ENCODE measurements at places on chromosomes 5 and 9.

DNA sequence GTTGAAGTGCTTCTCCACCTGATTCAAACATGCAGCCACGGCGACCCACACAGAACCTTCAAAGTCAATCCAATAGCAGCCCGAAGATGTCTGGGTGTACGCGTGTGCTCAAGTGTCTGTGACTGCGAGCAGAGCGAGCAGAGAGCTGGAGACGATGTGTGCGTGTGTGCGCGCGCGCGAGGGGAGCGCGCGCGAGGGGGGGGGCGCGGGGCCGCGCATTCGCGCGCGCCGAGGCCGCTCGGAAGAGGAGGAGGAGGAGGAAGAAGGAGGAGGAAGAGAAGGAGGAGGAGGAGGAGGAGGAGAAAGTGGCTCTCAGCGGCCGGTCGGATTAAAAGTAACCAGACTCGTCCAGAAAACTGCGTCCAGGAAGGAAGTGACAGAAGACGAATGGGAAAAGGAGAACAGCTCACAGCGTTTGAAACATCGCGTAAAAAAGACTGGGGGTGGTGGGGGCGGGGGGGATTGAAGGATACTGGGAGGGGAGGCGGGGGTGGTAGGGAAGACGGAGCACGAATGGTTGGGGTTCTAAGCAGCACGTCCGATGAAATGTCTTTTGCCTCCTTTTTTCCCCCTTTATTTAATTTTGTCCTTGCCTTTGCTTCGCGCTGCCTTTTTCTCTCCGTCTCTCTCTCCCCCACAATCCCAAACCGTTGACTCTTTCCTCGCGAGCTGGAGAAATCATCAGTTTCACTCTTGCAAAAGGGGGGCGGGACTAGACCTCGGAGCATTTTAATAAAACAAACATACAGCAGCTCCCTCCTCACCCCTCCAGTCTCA, at the start of gene MEF2C:
Gene MEF2C, minus strand, starts transcription at position 126 of the 777 bp plus-strand sequence. CDS start 59,396 bp downstream, outside the sequence.
- DNase-seq, result peak; percentile 90

DNA sequence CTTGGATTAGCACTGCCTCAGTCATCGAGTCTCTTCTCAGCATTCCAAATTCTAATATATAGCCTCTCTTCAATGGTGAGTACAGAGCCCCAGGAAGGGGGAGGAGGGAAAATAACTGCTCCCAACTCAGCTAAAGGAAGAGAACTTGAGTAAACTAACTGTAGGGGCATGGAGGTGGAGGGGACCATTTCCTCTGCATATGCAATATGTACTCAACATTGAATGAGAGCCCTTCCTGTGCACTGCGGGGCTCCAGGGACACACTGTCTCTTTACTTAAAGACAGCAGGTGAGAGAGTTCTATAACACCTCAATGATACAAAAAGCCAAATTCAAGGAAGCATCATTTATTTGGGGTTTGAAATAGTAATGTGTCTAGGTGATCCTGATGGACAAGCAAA, 75.1 kb downstream of the GNAQ start:
- no peak for DNase-seq

DNA sequence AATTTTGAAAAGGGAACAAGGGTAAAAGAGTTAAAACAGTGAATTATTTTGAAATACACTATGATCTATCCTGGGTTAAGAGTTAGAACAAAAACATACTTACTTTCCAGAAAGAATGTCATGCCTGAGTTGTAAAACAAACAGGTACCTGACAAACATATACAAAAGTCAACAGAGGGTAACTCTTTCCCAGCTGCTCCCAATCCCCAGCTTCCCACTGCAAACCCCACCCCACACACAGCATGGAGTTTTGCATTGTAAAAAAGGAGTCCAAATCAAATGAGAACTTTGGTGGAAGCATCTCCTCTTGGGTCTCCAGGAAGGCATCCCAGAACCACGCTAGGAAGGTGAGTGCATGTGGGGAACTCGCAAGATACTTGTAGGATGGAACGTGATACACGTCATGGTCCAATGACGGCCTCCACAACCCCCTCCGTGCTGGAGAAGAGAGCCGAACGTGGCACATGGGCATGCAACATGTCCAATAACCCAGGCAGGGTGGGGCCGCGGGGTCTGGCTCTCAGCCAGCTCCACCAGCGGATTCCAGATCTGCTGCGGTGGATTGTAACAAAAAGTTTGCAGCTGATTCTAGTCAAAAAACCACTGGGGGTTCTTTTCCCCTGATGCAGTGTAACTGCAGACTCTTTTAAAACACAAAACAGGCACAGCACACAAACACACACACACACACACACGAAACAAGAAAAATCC, 55.8 kb downstream of the EPB41L4B start:
- DNase-seq, result no peak

GRCh38 chr5:127280491-127281220, 9.9 kb upstream of the MEGF10 start:
- DNase-seq, result no peak

DNA sequence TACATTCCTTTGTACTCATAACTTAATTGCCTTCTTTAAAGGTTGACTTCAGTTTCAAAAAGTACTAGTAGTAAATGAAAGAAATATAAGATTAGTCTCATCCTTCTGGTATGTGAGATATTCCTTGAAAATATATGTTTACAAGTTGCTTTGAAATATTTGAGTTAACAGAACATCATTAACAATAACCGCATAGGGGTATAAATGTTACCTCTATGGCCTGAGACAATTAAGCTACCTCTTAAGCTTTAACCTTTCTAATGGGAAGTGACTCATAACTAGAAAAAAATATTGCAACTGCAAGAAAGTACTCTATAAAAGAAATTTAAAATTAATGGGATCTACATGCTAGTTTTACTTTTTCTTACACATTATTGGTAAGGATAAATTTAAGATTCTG, 399.0 kb downstream of the CDH10 start:
- DNase-seq, result no peak

DNA sequence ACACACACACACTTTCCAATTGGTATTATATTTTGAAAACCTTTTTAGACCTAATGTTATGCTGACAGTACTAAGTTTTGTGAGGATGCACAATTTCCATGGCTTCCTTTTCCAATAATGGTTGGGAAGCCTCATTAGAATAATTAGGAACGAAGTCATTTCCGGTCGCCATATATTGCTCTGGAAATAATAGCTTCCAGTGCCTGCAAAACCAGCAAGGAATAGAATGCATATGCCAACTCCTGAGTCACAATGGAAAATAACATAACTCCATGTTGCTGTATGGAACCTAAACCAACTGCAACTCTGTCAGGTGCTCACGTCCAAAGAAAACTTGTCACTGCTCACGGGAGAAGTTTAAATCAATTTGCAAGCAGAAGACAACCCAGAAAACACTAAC, 222.0 kb downstream of the EBF1 start:
- DNase-seq, result no peak

DNA sequence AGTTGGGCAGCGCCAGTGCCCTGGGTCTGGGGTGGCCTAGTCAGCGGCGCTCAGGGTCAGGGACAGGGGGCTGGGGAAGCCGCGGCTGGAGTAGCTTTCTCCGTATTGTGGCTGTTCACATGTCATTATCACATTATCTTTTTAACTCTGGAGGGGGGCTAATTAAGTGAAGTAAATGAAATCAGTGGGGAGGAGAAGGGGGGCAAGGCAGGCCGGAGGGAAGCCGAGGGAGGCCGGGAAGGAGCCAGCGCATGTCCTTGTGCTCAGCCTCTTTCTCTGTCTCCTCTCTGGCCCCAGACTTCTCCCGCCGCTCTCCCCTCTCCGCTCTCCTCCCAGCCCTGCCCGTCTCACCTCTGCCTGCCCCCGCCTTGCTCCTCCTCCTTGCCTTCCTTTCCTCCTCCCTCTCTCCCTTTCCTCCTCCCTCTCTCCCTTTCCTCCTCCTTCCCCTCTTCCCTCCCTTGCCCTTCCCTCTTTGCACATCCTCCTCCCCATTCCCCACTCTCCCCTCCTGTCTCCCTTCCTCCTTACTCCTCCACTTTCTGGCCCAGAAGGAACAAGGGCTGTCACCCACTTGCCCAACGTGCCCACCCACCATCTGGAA, 38.7 kb downstream of the ASS1 start:
- no peak for DNase-seq

DNA sequence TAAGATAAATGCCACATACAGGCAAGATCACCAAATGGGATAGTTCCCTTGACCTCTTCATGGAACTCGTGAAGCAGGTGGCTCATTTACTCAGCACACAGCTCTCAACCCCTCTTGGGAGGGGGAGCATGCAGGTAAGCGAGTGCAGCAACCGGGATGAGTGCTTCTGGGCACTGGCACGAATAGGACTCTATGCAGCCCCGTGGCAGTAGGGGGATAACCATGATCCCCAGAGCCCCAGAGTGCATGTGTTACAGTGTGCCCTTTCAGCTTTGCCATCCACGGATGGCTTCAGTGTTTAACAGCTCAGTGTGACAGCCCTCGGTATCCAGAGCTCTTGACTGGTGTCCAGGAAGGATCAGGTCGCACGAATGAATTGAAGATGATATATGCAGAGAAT, 1187.1 kb downstream of the CDH9 start:
- DNase-seq, result no peak

DNA sequence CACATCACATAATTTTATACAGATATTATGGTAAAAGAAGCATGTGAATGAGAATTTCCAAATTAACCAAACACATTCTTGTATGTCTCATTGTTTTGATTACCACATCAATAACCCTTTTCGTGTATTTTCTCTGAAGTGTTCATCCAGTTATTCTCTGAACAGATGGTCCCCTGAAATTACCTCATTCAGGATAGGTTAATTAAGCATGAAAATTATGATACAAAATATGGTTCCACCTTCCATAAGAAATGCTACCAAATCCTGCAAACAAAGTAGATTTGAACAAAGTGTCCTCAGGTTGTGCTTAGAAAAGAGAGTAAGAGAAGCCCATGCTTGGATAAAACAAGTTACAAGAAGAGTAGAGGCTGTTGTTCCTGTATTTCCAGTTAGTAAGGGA, 83.1 kb upstream of the LMNB1 start:
- DNase-seq, result no peak

GRCh38 chr9:131661568-131662288, 78.1 kb downstream of the RAPGEF1 start:
- DNase-seq, result peak; percentile 33

Measured in hematopoietic multipotent progenitor cell treated with erythropoietin and hydrocortisone succinate and interleukin-3 and kit ligand, for 4 days (in vitro differentiated cells).